ENCODE measurements at places on chromosomes 1 and 21.
A peak's percentile ranks its signal among the peaks of the same experiment; 100 is the strongest.

- DNase-seq: no peak
Observed at GRCh38 chr1:47856996-47857395, 140.2 kb downstream of the TRABD2B start.

DNA sequence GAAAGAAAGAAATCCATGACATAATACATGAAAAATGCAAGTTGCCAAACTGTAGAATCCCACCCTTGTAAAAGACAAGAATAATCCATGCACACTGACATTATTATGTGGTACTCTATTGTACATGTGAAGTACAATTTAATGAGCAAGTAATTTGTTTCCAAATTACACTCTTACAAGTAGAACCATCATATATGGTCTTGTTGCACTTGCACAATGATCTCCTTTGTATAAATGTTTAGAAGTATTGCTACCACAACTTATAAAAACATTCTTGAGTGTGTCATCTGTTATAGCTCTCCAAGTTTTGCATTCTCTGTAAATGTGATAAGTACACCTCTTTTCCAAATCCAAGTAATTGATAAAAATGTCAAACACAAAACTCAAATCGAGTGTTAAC lies 29.1 kb upstream of the ZNF281 start:
- DNase-seq: no peak

GRCh38 chr1:199403531-199404116 lies 623.9 kb upstream of the NR5A2 start:
- DNase-seq: no peak

DNA sequence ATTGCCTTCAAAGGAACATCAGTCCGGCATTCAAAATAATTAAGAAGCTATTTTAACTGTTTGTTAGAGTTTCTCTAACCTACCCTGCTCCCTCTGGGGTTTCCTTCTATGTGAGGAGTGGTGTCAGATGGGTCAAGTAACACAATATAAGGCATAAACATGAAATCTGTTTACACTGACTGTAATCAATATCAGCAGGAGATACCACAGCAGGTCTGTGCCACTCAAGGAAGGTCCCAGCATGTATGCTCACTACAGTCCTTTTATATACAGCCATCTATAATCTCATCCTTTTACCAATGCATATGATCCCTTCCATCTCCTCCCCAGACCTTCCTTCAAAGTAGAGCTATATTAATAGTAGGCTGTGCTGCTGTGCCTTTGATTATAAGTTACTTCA lies 25.4 kb downstream of the EEIG2 start:
- DNase-seq: no peak

DNA sequence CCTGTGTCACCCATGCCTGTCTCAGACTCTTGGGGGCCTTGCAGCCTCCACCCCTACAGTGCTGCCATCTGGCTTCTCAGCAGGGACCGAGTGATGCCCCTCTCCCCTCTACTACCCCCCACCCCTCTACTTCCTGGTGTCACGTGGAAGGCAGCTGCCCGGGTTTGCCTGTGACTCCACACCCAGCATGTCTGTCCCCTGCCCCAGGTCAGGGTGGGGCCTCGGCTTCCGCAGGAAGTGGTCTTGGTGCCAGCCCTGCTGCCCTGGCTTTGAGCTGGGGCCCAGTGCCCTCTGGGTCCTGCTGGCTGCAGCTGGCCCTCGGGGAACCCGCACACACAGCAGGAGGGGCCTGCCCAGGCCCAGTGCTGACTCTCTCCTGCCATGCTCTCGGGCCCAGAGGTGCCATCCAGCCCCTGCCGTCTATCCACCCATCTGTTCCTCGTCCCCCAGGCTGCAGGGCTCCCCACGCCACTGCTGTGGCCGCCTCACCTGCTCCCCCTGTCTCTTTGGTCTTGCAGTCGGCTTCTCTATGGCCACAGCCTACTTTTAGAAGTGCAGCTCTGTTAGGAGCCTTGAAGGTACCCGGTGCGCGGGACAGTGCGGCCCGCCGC lies 24.0 kb downstream of the PLCH2 start:
- no peak for DNase-seq

GRCh38 chr21:27164208-27165177 lies 197.6 kb upstream of the ADAMTS5 start:
- no peak for DNase-seq

- no peak for DNase-seq
Observed at GRCh38 chr1:192477630-192478029, 97.9 kb upstream of the RGS1 start.

GRCh38 chr1:6911021-6911941 lies 126.0 kb downstream of the CAMTA1 start:
- DNase-seq: no peak

- DNase-seq: no peak
Observed at GRCh38 chr1:58724483-58724882, 24.6 kb upstream of the MYSM1 start.

GRCh38 chr1:184330875-184331274 lies 56.0 kb upstream of the C1orf21 start:
- DNase-seq: no peak

- no peak for DNase-seq
Observed at GRCh38 chr1:5822266-5822665, 170.0 kb downstream of the NPHP4 start.

- DNase-seq: no peak
Observed at GRCh38 chr1:42311138-42311537, 23.9 kb downstream of the FOXJ3 start.

DNA sequence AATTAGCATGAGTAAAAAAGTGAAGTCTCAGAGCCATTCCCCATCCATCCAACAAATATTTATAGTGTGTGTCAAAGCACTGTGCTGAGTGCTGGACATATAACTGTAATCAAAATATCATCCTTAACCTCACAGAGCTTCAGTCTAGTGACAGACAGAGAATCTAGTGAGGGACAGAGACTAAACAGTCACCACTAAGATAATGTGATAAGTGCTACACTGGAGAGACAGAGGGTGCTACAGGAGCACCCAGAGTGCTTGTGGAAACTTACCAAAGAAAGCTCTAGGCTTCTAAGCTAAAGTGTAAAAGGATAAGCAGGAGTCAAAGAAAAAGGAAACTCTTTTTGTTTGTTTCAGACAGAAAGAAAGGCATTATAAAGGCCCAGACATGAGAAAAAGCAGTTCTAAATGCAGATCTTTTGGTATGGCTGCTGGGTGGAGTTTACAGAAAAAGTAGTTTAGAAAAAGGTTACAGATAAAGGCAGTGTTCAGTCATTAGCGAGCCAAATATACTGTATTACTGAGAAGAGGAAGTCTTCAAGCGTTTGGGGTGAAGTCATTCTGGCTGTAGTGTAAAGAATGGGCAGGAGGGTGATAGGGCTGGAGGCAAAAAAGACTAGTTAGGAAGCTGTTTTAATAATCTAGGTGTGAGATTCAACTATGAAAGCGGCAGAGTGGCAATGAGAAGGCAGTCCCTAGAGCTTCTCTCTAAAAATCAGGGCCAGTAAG lies 83.8 kb downstream of the SCMH1 start:
- DNase-seq: no peak

GRCh38 chr1:228905701-228906101 lies 170.4 kb downstream of the RHOU start:
- no peak for DNase-seq

DNA sequence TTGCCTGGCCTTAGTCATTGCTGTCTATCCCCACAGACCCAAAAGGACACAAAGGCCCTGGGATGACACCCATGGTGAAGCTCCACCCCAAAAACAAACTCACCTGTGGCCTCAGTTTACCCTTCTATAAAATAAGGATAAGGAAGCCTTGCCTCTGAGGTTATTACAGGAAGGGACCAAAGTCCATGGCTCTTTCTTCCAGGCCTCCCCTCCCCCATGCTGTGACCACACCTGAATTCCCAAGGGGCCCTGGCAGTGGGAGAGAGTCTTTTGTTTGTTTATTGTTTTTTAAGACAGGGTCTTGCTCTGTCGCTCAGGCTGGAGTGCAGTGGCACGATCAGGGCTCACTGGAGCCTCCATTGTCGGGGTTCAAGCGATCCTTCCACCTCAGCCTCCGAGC lies 10.5 kb upstream of the TNFRSF25 start:
- no peak for DNase-seq

- DNase-seq: no peak
Observed at GRCh38 chr21:23130308-23130707, 2132.1 kb downstream of the NCAM2 start.

GRCh38 chr1:21659924-21660326 lies 9.2 kb downstream of the RAP1GAP start:
- DNase-seq: no peak

- DNase-seq: no peak
Observed at GRCh38 chr1:2998503-2999100, 22.7 kb upstream of the ACTRT2 start.

DNA sequence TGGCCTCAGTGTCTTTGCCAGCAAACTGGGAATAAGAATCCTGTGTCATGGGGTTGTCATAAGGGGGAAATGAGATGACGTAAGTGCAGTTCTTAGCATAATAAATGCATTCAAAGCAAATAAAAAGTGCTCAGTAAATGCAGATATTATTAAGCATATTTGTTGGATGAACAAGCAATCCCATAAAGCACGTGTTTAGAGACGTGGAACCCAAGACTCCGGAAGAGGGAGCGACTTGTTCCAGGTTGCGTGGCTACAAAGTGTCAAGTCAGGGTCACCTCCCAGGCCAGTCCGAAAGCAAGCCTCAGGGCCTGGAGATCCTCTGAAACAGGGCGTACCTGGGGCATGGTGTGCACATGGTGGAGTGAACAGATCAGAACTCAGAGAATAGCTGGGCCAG lies 58.0 kb upstream of the LAPTM5 start:
- no peak for DNase-seq

DNA sequence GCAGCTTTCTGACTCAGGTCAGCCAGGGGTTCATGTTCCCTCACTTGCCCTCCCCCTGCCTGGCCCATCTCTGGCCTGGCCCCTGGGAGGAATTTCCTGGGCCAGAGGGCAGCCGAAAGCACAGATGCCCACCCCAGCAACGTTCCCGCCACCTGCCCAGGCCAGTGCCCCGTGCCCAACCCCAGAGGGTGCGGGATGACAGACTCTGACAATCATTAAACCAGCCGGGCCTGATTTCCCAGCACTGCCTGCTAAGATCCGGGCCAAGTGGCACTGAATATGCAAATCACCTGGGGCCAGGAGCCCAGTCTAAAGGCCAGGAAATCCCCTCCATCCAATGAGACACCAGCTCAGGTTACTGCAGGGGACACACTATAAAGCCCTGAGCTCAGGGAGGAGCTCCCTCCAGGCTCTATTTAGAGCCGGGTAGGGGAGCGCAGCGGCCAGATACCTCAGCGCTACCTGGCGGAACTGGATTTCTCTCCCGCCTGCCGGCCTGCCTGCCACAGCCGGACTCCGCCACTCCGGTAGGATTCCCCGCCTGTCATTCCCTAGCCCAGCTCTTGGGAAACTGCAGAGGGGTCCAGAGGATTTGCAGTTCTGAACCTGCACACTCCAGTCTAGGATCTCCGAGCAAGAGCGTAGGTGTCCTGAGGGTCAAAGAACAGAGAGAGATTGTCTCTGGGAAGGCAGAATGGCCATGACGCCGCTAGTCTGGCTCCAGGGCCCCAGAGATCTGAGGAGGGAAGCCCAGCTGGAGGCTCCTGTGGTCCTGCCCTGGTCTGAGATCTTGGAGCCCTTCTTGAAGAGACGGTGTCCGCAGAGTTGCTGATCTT lies at the start of gene ELF3:
ELF3 (plus strand) TSS at position 408 of the 836 bp plus-strand sequence. CDS start 550 bp downstream, outside the sequence.
- DNase-seq: no peak

- no peak for DNase-seq
Observed at GRCh38 chr1:42956739-42957138, 1.9 kb downstream of the SLC2A1 start.

GRCh38 chr1:1203561-1204424 lies 2.6 kb downstream of the TNFRSF18 start:
- no peak for DNase-seq

DNA sequence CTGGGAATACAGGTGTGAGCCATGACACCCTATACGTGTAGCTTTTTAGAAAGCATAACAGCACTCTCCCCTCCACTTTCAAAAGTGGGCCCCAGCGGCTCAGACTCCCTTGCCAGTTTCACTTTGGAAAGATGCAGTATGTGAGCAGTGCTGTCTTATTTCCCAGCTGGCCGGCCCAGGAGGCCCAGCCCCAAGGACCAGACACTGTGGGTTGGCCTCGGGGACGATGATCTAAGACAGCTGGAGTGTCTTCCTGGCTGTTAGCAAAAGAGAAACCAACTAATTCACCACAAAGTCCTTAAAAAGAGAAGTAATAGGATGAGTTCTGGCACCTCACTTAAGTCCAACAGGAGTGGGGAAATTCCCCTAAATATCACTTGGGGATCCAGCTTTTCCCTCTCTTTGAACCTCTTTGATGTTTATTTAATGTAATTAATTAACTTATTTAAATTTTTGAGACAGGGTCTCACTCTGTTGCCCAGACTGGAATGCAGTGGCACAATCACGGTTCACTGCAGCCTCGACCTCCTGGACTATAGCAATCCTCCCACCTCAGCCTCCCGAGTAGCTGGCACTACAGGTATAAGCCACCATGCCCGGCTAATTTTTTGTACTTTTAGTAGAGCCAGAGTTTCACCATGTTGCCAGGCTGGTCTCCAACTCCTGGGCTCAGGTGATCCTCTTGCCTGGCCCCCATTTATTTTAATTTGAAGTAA lies 17.6 kb upstream of the CLIC4 start:
- no peak for DNase-seq

GRCh38 chr1:51899022-51899421 lies 20.5 kb upstream of the NRDC start:
- DNase-seq: no peak

DNA sequence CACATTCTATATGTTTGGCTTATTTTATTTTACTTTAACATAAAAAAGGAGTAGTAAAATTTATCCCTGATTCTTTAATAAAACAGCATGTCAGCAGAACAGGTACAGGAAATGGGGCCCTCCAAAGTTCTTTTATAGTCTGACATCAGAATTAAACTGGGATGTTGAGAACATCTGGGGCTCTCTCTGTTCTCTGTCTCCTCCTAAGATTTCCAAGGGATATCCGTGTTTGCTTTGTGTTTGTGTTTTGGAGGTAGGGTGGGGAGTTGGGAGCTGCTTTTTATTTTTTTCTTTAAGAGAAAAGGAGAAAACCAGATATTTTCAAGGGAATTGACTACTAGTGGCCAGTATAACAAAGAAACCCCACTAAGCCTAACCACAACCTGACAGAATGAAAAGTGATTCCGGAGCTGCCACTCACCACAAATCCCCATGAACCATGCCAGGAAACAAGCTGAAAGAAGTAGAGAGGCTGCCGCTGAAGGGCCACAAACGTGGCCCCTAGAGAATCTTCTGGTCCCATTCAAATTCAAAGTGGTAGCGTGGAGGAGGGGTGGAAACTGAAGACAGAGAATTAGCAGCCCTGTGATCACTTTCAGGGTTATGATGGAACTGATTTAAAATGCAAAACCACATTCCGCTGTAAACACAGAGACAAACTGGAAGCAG lies 369.6 kb upstream of the ADGRL2 start:
- DNase-seq: no peak

DNA sequence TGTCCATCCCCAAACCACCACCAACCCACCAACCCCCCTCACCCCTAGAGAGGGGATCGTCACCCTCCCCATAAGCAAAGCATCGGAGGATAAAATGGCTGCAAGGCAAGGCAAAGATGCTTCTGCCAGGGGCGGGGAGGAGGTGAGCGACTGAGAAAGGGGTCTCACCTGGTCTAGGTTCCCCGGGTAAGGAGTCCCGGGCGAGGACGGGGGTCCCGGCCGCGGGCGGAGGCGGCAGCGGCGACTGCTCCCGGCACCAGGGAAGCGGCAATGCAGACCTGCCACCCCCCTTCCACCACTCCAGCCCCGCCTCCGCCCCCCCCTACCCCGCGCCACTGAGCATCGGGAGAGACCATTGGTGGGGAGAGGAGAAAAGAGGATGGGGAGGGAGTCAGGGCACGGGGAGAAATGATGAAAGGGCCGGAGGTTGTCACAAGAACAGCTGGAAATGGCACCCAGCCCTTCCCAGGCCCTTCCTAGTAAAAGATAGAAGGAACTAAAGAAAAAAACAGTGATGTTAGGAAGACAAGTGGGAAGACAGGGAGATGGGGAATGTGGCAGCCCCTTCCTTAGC lies at the start of gene SV2A:
SV2A (minus strand) TSS at position 274 of the 574 bp plus-strand sequence. CDS start 4,004 bp downstream, outside the sequence.
- DNase-seq: peak; percentile 49
